ENCODE measurements at places on chromosomes 2 and 18.

DNA sequence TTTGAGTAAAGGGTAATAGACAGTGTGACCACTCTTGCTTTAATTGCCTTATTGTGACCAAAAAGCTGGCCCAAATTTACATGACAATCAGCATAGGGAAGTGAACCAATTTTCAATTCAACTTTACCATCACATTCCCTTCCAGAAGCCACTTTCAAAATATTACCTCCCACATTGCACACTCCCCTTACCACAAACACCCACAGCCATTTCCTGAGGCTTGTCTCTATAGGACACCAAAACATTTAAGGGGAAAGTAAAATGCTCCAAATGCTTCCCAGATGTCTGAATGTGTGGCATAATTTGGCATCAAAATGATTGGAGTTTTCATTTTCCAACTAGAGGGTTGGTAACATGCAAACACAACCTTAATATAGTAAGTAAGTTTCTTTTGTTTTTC, 616.1 kb downstream of the SLC4A3 start:
- DNase-seq: no peak

- DNase-seq: no peak
Observed at GRCh38 chr18:2856547-2857170, 9.9 kb downstream of the EMILIN2 start.

GRCh38 chr2:207599636-207600035, 25.6 kb downstream of the METTL21A start:
- no peak for DNase-seq

GRCh38 chr2:37323176-37323780, 1.4 kb downstream of the PRKD3 start:
- no peak for DNase-seq
